ENCODE measurements at places on chromosomes 7 and 10. TPM values are rescaled to one million over a fixed set of nuclear protein-coding genes. Genes with fewer than 3 reads are reported as not detected.

The SLC13A1 gene
- not detected for total RNA-seq

The HECW1 gene
- total RNA-seq: 0.09 TPM

The PGAM1 gene
- 137 TPM for total RNA-seq

DNA sequence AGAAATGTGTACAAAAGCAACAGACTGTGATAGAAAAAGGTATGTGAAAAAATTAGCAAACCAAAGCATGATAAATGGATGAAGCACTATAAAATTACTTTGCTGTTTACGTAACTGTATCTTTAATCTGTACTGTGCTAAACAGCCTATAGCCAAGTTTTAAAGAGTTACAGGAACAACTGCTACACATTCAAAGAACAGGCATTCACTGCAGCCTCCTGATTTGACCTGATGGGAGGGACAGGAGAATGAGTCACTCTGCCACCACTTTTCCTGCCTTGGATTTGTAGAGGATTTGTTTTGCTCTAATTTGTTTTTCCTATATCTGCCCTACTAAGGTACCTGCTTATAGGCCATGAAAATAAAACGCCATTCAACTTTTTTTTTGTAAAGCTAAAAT lies 116.1 kb downstream of the FANK1 start:
- H3K27me3 ChIP-seq: no peaks in the 10 kb centered on the region
- peaks cover 1% of the 10 kb centered on the region for H3K36me3 ChIP-seq
- no peak for DNase-seq
- H3K4me3 ChIP-seq: no peak overlapping the region
- H3K4me1 ChIP-seq: peaks cover 43% of the 10 kb centered on the region

GRCh38 chr10:43254881-43255633 lies 11.8 kb downstream of the RASGEF1A start:
- H3K27ac ChIP-seq: no peak overlapping the region
- H3K4me3 ChIP-seq: no peak overlapping the region
- H3K4me1 ChIP-seq: no peaks in the 10 kb centered on the region
- no peaks in the 10 kb centered on the region for H3K36me3 ChIP-seq
- DNase-seq: no peak

DNA sequence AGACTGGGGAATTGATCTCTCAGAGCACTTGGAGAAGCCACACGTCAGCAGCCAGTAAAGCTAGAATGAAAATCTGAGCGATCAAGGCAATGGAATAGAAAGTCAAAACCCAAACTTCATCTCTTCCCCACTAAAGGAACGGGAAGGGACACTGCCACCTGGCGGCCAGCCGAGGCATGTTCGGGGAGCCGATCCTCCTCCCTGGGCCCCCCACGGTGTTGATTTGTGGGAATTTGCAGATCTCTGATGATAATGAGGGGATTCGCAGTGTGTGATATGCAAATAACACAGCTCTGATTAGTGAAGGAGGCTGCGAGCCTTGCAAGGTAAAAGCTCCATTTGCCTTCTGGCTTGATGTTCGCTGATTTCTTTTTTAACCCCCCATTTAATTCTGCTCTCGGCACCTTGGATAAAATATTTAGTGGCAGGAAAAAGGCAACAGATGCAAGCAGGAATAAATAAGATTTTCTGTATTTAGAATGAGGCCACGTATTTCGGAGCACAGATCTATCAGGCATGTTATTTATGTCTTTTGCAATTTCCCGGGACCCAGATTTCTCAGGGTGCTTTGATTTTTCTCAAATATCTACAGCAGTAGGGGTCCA lies 258.6 kb downstream of the PAXIP1 start:
- no peaks in the 10 kb centered on the region for H3K36me3 ChIP-seq
- no peak overlapping the region for H3K4me3 ChIP-seq
- DNase-seq: peak; percentile 52
- peaks cover 1% of the 10 kb centered on the region for H3K4me1 ChIP-seq
- H3K27me3 ChIP-seq: peaks cover 42% of the 10 kb centered on the region

DNA sequence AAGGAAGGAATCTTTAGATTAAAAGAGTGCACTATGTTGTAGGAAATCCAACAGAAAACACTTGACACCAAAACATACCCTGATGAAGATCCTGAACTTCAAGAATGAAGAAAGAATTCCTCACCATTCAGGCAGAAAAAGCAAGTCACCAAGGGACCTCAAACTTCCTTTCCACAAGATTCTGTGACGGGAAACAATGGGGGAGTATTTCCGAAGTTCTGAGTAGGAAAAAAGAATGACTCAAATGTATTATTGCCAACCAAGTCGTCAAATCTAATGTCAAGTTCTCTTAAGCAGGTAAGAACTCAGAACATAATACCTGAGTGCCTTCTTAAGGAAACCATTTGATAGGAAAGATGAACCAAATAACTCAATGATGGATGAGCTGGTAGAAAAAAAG lies 44.7 kb upstream of the MTURN start:
- DNase-seq: no peak
- no peaks in the 10 kb centered on the region for H3K27me3 ChIP-seq
- H3K27ac ChIP-seq: no peak overlapping the region
- H3K4me1 ChIP-seq: no peaks in the 10 kb centered on the region

DNA sequence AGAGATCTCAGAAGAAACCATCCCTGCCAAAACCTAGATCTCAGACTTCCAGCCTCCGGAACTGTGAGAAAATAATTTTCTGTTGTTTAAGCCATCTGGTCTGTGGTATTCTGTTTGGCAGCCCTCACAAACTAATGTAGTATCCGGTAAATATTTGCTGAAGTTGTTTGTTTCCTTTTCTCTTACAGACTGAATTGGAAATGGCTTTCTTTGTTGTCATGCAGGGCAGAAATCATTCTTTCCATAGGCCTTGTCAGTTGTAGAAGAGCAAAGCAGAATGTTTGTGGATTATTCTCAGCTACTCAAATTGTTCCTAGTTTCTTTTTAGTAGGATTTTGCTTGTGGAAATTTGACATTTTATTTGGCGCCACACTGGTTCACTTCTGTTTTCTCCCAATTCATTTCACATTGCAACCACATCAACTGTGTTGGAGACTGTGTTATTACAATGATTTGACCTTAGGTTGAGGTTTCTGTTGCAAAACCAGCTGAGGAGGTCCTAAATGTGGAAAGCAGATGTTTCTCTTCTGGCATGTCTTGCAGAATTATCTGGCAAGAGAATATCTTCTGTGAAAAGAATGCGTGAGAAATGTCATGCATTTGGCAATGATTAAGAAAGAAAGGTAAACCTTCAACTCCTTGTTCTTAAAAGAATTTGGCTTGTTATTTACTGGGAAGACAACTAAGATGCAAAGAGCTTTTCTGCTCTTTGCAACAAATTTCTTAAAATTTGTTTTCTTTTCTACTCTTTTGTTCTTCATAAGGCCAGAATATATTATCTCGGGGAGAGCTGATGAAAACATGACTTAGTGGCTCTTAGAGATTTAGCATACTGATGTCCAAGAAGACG lies 25.8 kb downstream of the ACTA2 start:
- peaks cover 7% of the 10 kb centered on the region for H3K27me3 ChIP-seq
- no peak for DNase-seq
- H3K4me1 ChIP-seq: peaks cover 7% of the 10 kb centered on the region
- no peak overlapping the region for H3K27ac ChIP-seq

DNA sequence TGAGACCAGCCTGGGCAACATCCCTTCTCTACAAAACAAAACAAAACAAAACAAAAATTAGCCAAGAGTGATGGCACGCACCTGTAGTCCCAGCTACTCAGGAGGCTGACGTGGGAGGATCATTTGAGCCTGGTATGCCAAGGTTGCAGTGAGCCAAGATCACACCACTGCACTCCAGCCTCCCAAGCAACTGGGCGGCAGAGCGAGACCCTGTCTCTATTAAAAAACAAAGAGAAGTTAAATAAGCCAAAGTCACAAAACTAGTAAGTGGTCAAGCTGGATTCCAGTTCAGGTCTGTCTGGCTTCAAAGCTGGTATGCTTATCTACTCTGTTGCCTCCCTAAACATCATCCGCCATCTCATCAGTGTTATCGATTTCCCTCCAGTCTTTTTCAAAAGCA lies 110.8 kb downstream of the ARID5B start:
- no peak overlapping the region for H3K27ac ChIP-seq
- H3K36me3 ChIP-seq: peaks cover 14% of the 10 kb centered on the region
- peaks cover 12% of the 10 kb centered on the region for H3K4me1 ChIP-seq

DNA sequence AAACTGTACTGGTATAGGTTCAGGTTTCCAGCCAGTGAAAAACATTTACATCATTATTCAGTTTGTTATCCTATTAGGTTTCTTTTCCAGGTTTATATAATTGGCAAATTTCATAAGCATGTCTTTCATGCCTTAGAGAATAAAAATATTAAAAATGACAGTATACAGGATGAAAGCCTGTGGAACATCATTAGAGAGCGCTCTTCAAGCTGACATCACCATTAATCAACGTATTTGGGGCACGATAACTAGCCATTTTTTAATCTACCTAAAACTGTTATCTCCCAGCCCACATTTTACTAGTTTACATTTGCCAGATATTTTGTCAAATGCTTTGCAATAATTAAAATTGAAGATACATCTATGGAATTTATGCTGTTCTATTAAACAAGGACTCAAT lies 714.1 kb downstream of the CNTNAP2 start:
- DNase-seq: no peak
- no peaks in the 10 kb centered on the region for H3K36me3 ChIP-seq
- H3K27ac ChIP-seq: no peak overlapping the region

DNA sequence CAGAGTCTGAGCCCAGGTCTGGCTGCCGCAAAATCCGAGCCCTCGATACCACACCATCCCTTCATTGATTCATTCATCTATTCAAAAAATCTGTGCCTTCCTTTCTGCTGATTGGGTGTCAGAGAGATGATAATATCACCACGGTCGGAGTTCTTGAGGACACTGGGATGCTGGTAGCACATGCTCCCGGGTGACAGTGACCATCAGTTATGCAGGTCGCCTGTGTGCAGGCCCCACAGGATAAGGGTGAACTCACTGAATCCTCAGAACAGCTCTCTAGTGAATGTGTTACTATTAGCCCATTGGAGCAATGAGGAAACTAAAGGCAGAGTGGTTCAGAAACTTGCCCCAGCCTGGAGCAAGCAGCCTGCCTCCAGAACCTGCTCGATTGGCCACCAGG lies 145.1 kb downstream of the SLIT1 start:
- peaks cover 1% of the 10 kb centered on the region for H3K36me3 ChIP-seq
- no peak for DNase-seq
- H3K4me3 ChIP-seq: no peak overlapping the region
- H3K4me1 ChIP-seq: no peaks in the 10 kb centered on the region
- peaks cover 7% of the 10 kb centered on the region for H3K27me3 ChIP-seq
- no peak overlapping the region for H3K27ac ChIP-seq

DNA sequence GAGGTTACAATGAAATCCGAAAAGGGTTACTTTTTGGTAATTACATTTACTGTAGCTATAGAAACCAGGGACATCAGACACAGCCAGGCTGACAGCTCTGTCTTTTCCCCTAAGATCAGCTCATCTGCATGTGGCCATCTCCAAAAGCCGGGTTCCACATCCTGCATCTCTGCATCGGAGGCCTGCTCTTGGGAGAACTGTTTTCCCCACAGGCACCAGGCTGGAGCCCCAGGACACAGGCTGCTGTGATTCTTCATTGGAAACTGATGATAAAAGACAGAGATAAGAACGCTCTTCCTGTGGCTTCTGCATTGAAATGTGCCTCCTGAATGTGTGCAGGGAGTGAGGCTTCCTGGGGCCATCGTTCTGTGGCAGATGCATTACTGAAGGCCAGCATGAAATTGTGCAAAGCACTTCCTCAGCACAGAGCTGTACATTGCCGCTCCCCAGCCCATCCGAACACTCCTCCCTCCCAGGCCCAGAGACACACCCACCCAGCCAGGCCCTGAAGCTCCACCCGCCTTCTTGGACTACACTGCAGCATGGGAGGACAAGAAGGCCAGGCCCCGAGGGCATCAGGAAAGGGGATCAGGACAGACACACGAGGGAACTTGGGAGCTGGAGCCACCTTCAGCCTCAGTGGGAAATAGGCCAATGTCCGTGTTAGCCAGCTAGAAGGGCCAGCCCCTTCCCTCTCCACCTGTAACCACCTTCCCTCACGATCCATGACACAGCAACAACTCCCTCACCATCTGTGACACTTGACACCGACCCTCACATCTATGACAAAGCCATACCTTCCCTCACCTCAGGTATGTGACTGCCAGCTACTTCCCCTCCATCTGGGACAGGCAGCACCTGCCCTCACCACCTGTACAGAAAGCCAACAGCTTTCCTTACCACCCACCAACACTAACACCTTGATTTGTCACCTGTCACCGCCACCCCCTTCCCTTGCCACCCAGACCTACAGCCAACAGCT lies 113.2 kb downstream of the GRID1 start:
- H3K4me3 ChIP-seq: no peak overlapping the region
- H3K27ac ChIP-seq: peak overlapping the region; percentile 15
- no peaks in the 10 kb centered on the region for H3K36me3 ChIP-seq
- peaks cover 2% of the 10 kb centered on the region for H3K4me1 ChIP-seq
- H3K27me3 ChIP-seq: peaks cover 9% of the 10 kb centered on the region

- no peaks in the 10 kb centered on the region for H3K4me1 ChIP-seq
- no peak overlapping the region for H3K27ac ChIP-seq
- no peak for DNase-seq
- H3K27me3 ChIP-seq: no peaks in the 10 kb centered on the region
Observed at GRCh38 chr10:12214763-12215218, 18.8 kb downstream of the CDC123 start.

- peaks cover 8% of the 10 kb centered on the region for H3K4me1 ChIP-seq
Observed at GRCh38 chr10:14282276-14282675, 48.4 kb downstream of the FRMD4A start.

DNA sequence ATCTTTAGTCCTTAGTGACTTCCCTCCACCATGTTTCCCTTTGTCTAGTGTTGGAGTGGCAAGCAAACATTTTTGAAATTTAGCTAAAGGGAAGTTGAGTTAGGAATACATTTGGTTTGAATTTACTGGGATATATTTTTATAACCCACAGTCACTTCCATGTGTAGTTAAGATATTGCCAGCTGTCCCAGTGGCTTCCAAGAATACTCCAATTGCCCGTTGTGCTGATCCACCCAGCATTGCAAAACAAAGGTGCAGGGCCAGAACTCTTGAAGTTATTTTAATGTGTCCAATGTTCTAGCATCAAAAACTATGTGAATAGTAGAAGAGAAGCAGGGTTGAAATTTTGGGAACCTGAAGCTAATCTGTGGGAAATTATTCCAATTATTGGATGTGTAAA lies 2.5 kb upstream of the P4HA1 start:
- H3K4me1 ChIP-seq: peaks cover 14% of the 10 kb centered on the region
- no peak overlapping the region for H3K4me3 ChIP-seq
- H3K27me3 ChIP-seq: no peaks in the 10 kb centered on the region
- DNase-seq: no peak
- H3K36me3 ChIP-seq: peaks cover 1% of the 10 kb centered on the region

- H3K27me3 ChIP-seq: peaks cover 17% of the 10 kb centered on the region
- H3K4me3 ChIP-seq: no peak overlapping the region
- no peaks in the 10 kb centered on the region for H3K36me3 ChIP-seq
- H3K4me1 ChIP-seq: peaks cover 3% of the 10 kb centered on the region
- no peak for DNase-seq
Observed at GRCh38 chr10:78197628-78198272, 164.1 kb downstream of the RPS24 start.

DNA sequence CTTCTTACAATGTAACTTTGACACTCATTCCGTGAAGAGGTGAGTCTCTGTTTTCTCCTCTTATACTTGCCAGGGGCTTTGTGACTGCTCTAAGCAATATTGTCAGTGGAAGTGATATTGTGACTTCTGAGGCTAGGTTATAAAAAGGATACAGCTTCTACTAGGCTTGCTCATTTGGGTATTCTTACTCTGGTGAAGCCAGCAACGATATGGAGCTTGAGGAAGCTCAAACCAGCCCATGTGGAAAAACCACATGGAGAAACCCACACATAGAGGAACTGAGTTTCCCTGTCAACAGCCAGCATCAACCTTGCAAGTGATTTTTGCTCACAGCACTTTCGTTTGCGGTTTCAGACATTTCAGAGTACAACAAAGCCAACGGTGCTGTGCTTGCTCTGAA lies 149.6 kb upstream of the SEMA3E start:
- no peaks in the 10 kb centered on the region for H3K4me1 ChIP-seq
- no peaks in the 10 kb centered on the region for H3K36me3 ChIP-seq
- no peaks in the 10 kb centered on the region for H3K27me3 ChIP-seq
- no peak overlapping the region for H3K27ac ChIP-seq
